Upper lobe of right lung (tissue), 1 donor: ENCODE measurements at places on chromosomes 13 and 19. TPM values are rescaled to one million over a fixed set of nuclear protein-coding genes. Genes with fewer than 3 reads are reported as not detected.

Gene OR7A5
- total RNA-seq, result not detected

Gene ONECUT3
- not detected for total RNA-seq

Gene OVOL3
- total RNA-seq, result not detected

Gene MPV17L2
- 8.2 TPM for total RNA-seq

Gene POU4F1
- total RNA-seq, result not detected

DNA sequence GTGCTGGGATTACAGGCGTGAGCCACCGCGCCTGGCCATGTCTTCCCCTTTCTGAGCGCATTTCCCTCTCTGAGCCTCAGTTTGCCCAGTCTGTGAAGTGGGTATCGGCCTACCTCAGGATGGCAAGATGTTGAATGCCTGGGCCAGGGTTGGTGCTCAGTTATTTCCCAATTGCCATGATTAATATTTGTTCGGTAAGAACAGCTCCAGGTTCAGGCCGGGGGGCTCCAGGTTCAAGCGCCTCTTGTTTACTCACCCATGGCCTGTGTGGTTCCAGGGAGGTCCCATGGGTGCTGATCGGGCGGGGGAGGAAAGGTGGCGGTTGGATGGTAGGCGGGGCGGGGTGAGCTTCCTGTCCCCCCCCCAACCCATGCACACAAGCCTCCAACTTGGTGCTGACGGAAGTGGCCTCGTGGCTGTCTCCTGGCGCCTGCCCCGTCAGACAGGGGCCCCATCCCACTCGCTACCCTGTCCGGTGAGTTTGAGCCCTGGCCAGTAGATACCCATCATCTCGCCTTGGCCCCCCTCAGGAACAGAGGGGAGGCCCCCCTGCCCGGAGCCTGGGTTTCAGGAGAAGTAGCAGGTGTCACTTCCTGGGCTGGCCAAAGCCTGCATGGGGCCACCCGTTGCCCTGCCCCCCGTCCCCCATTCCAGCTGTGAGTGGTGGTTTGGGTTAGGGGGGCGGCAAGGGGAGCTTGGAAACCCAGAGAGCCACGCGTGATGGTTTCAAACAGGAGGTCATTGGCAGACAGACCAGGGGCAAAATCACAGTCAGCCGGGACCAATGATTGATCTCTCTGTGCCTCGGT lies at the start of gene FCHO1:
Gene FCHO1, plus strand, starts transcription at position 375 of the 809 bp plus-strand sequence. CDS start 3,688 bp downstream, outside the sequence.
- peak within 1 kb of the TSS; percentile 37 for H3K4me3 ChIP-seq
- no peaks in the 10 kb centered on the region for H3K27me3 ChIP-seq
- peak within 1 kb of the TSS; percentile 58 for H3K27ac ChIP-seq
- DNase-seq, result peak; percentile 79
- peaks cover 11% of the 10 kb centered on the region for H3K4me1 ChIP-seq

- H3K4me1 ChIP-seq, result no peaks in the 10 kb centered on the region
- no peak overlapping the region for H3K4me3 ChIP-seq
- DNase-seq, result no peak
- H3K36me3 ChIP-seq, result no peaks in the 10 kb centered on the region
- H3K27me3 ChIP-seq, result no peaks in the 10 kb centered on the region
- H3K27ac ChIP-seq, result no peak overlapping the region
Measured at GRCh38 chr19:38513762-38514167, 80.3 kb downstream of the RYR1 start.

DNA sequence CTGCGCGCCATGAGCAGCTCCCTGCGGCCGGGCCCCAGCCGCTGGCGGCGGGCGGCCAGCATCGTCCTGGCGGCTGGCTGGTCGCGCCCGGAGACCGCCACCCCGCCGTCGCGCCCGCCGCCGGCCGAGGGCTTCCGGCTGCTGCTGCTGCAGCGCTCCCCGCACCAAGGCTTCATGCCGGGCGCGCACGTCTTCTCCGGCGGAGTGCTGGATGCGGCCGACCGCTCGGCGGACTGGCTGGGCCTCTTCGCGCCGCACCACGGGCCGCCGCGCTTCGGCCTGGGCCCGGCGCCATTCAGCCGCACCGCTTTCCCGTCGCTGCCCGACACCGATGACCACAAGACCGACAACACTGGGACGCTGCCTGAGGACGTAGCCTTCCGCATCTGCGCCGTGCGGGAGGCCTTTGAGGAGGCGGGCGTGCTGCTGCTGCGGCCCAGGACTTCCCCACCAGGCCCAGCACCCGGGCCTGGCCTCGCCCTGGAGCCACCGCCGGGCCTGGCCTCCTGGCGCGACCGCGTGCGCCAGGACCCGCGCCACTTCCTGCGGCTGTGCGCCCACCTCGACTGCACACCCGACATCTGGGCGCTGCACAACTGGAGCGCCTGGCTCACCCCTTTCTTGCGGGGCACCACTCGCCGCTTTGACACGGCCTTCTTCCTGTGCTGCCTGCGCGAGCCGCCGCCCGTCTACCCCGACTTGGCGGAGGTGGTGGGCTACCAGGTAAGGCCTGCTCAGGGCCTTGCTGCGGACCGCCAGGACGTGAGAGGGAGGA lies 518 bp downstream of the NUDT19 start:
- H3K27me3 ChIP-seq, result no peaks in the 10 kb centered on the region
- peaks cover 54% of the 10 kb centered on the region for H3K4me1 ChIP-seq
- peak overlapping the region; percentile 88 for H3K27ac ChIP-seq

GRCh38 chr19:17091758-17092333 lies 16.3 kb downstream of the MYO9B start:
- DNase-seq, result peak; percentile 87
- H3K27ac ChIP-seq, result peak overlapping the region; percentile 13
- H3K4me1 ChIP-seq, result peaks cover 34% of the 10 kb centered on the region
- no peaks in the 10 kb centered on the region for H3K27me3 ChIP-seq

DNA sequence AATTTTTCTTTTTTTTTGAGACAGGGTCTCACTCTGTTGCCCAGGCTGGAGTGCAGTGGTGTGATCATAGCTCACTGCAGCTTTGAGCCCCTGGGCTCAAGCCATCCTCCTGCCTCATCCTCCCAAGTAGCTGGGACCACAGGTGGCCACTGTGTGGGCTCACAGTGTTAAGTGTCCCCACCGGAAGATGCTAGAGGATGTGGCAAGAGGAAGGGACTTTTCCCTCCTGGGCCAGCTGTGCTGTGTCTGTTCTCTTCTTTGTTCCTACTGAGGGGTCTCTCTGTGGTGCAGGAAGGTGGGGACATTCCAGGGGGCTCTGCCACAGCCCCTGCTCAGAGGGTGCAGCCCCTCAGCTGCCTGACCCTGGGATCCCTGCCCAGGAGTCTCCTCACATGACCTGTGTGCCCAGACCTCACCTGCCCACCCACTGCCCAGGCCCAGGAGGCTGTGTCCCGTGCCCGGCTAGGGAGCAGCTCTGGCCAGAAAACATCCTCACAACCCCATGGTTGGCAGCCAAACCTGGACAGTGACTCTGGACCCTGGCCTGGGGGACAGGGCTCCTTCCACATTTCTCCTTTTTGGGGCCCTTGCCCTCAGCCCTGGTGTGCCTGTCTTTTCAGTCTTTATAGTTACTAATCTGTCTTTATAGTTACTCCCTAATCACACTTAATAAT lies 14.4 kb upstream of the ANKRD10 start:
- no peak for DNase-seq
- H3K36me3 ChIP-seq, result no peaks in the 10 kb centered on the region
- no peaks in the 10 kb centered on the region for H3K4me1 ChIP-seq
- H3K4me3 ChIP-seq, result no peak overlapping the region
- no peak overlapping the region for H3K27ac ChIP-seq

DNA sequence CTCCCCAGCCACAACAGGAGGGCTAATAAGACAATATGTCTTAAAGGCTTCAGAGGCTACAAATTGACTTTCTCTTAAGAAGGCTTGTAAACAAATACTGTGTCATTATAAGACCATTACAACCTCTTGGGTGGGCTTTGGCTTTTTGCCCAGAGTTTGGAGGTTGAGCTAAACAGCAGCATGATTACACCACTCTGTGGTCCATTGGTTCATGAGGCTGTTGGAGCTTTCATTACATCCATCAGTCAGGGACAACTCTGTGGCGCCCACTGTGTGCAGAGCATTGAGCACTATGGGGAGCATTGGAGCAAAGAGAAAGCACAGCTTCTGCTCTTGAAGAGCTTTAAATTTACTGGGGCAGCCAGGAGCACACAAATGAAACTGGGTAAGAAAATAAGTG lies 75.9 kb downstream of the TNFSF11 start:
- no peak overlapping the region for H3K4me3 ChIP-seq
- no peaks in the 10 kb centered on the region for H3K36me3 ChIP-seq
- H3K27ac ChIP-seq, result no peak overlapping the region
- H3K4me1 ChIP-seq, result no peaks in the 10 kb centered on the region
- peaks cover 8% of the 10 kb centered on the region for H3K27me3 ChIP-seq

DNA sequence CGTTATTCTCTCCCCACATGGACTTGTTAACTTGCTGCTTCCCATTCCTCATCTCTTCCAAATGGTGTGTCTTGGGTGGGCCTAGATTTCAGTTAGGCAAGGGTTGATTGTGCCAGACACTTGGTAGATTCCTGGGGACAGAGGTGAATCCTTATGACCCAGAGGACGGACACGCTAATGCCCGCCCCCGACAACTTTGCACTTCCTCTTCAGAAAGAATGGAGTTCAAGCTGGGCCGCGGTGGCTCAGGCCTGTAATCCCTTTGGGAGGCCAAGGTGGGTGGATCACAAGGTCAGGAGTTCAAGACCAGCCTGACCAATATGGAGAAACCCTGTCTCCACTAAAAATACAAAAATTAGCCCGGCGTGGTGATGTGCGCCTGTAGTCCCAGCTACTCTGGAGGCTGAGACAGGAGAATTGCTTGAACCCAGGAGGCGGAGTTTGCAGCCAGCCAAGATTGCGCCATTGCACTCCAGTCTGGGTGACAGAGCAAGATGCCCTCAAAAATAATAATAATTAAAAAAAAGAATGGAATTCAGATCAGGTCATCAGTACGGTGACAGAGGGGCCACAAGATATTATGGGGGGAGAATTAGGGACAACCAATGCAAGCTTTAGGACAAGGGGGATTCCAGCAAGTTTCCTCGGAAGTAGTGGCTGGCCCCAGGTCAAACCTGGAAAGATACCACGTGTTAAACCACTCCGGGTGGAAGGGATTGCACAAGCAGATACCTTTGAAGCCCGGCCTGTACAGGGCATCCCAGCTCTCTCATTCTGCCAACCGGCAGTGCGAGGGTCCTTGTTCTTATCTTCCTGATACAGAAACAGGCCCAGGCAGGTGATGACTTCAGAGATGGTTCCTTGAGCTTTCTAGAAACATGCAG lies 2.7 kb downstream of the MYO9B start:
- no peak overlapping the region for H3K27ac ChIP-seq
- DNase-seq, result peak; percentile 81
- H3K4me1 ChIP-seq, result peaks cover 66% of the 10 kb centered on the region
- H3K36me3 ChIP-seq, result no peaks in the 10 kb centered on the region
